ENCODE measurements at places on chromosomes 2 and 18.

DNA sequence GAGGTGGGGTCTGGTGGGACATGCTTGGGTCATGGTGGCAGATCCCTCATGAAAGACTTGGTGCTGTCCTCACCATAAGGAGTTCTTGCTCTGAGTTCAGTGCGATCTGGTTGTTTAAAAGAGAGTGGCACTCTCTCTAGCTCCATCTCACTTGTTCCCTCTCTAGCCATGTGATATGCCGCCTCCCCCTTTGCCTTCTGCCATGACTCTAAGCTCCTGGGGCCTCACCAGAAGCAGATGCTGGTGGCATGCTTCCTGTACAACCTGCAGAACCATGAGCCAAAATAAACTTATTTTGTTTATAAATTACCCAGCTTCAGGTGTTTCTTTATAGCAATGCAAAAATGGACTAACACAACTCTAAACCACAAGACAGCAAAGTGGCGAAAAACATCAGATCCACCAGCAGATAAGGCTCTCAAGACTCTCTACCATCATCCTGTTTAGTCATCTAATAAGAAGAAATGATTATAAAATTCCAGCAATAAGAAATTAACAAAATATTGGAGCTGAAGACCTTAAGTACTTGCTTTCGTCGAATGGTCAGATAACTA is 75.5 kb downstream of the OLA1 start:
- peak; percentile 18 for DNase-seq

DNA sequence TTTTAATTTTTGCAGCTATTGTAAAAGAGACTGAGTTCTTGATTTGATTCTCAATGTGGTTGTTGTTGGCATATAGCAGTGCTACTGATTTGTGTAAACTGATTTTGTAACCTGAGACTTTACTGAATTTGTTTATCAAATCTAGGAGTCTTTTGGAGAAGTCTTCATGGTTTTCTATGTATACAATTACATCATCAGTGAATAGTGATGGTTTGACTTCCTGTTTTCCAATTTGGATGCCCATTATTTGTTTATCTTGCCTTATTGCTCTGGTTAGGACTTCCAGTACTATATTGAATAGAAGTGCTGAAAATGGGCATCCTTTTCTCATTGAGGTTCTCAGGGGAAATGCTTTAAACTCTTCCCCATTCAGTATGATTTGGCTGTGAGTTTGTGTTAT is 99.7 kb downstream of the GULP1 start:
- no peak for DNase-seq

GRCh38 chr2:66919286-66919685 is 477.8 kb upstream of the ETAA1 start:
- no peak for DNase-seq

DNA sequence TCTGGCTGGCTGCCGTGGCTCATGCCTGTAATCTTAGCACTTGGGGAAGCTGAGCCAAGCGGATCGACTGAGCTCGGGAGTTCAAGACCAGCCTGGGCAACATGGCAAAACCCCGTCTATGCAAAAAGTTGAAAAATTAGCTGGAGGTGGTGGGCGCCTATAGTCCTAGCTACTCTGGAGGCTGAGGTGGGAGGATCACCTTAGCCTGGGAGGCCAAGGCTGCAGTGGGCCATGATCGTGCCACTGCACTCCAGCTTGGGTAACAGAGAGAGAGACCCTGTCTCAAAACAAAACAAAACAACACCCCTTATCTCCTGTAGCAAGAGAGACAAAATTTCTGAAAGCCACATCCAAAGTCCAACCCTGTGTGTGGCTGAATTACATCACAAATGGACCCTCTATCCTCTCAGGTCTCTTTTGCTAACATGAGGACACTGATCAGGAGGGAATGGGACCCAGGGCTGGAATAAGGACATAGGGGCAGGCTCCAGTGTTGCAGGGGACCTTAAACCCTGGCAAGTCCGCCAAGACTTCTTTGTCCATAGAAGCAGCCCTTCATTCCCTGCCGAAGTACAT is 64.8 kb downstream of the PSMG2 start:
- DNase-seq, result no peak

GRCh38 chr2:16079637-16080036 is 139.3 kb downstream of the MYCN start:
- DNase-seq, result no peak

DNA sequence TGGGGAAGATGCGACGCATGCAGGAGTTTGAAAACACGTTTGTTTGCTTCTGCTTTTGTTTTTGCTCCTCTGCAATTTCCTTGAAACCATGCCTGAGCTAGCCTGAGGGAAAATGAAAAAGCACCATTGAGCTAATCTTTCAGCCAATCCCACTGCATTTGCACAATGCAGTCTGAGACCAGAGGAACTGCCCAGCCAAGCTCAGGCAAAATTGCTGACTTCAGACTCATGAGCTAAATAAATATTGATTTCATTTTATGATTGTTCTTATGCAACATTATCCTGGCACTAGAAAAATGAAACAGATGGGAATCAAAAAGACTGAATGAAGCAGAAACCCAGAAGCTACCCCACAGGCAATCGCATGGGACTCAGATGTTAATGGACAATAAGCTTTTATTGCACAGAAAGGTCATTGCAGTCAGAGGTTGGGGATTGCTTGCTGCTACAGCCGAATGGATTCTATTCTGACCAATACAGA is 37.0 kb downstream of the TPRKB start:
- DNase-seq, result no peak

DNA sequence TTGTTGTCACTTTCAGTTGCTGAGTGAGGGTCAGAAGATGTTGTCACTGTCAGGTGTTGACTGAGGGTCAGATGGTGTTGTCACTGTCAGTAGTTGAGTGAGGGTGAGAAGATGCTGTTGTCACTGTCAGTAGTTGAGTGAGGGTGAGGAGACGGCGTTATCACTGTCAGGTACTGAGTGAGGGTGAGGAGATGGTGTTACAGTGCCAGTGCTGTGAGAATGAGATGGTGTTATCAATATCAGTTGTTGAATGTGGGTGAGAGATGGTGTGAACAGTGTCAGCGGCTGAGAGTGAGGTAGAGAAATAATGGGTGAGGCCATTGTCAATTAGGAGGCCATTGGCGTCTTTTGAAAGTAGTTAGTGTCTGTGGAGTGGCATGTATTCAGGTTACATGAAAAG is 1.6 kb upstream of the ATP9B start:
- DNase-seq, result no peak

GRCh38 chr2:160292225-160292624 is 92.2 kb upstream of the ITGB6 start:
- no peak for DNase-seq

GRCh38 chr2:8694737-8695136 is 12.9 kb downstream of the ID2 start:
- DNase-seq, result no peak

DNA sequence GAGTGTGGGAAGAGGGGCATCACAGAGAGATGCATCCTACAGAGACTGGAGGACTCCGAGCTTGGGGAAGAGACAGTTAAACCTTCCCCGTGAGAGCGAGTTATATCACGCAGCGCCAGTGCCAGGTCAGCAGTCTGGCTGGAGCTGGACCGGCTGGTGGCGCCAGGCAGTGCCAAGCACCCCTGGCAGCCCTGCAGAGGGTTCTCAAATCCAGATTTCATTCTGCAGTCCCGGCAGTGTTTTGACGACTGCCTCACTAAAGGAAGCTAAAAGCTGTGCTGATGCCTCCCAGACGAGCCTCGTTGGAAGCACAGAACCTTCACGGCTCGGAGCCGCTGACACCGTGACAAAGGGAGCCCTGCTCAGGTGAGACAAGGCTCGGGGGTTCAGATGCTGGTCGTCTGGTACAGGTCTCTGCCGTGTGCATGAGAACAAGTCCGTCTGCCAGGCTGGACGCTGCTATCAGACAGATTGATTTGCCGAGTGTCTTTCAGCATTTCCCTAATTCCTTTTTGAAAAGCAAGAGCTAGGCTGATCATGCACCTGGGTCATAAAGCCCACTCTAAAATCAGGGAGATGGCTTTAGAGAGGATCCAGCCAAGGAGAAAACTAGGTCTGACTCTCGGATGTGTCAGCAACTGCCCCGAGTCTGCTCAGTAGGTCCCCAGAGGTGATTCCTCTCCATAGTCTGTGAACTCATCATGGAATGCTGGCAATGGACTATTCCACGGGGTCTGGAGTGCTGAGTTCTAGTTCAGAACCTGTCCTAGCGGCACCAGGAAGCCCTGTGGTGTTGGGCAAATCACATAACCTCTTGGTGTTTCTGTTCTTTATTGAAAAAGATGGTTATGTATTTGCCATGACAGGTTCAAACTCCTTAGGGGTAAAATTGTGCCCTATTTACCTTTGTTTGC is 240.6 kb downstream of the SOX11 start:
- no peak for DNase-seq

DNA sequence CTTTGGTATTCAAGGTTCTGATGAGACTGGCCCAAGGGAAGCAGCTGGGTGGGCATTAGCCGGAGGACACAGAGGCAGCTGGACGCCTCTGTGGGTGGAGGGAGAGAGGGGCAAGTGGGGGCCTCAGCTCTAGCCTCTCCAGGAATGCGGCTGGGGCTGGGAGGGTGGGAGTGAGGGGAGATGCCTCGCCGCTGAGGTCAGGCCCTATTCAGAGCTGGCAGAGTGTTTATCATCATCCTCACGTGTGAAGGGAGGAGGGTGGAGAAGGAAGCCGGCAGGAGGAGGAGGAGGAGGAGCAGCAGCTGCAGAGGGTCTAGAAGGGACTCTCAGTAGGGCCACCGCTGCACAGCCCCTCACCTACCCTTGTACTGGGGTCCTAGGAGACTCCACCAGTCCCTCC is 43.1 kb downstream of the TNS1 start:
- no peak for DNase-seq
